Cerebellar nuclear complex (tissue), 1 donor: ENCODE measurements at places on chromosomes 16 and 17.
A peak's percentile ranks its signal among the peaks of the same experiment; 100 is the strongest.

GRCh38 chr16:8928467-8928957 is 35.2 kb downstream of the USP7 start:
- DNase-seq, result no peak

DNA sequence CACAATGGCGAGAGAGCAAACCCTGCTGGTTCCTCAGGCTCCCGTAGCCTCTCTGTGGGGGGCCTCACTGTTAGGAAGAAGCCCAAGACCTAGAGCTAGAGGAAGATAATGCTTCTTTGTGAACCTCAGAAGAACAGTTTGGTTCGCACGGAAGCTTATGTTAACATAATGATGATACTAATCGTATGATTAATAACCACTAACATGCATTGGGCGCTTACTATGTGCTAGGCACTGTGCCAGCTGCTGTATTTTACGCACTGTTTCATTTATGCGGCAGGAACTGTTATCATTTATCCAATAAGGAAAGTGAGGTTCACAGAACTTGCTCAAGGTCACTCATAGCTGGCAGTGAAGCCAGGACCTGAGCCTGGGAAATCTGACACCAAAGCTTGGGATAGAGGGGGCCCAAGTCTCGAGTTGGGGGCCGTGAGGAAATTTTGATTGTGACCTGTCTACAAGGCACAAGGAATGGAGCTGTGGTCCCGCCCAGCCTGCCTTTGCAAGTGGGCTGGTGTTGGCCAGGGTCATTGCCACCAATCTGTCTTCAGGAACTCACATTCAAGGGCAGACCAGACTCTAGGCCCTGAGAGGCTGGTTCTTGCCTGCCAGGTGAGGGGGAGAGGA is 6.8 kb downstream of the PRCD start:
- no peak for DNase-seq

DNA sequence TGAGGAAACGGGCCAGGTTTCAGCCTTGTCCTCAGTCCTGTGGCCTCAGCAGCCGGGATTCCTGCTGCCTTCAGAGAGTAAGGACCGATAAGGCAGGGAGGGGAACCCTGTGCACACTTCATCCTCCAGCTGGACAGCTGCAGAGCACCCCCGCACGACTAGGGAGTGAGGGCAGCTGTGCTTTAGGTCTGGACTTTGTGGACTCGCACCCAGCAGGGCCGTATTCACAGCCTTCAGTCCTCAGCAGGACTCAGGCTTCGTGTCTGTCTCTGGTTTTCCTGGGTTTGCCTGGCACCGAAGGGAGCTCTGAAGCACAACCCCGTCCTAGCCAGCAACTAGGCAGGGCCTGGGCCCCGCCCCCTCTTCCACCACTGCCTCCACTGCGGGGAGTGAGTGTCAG is 45.8 kb upstream of the CACNG5 start:
- DNase-seq, result no peak

GRCh38 chr16:81817789-81818567 is 38.9 kb downstream of the PLCG2 start:
- no peak for DNase-seq

GRCh38 chr17:8632061-8632460 is 1.5 kb upstream of the MYH10 start:
- no peak for DNase-seq

DNA sequence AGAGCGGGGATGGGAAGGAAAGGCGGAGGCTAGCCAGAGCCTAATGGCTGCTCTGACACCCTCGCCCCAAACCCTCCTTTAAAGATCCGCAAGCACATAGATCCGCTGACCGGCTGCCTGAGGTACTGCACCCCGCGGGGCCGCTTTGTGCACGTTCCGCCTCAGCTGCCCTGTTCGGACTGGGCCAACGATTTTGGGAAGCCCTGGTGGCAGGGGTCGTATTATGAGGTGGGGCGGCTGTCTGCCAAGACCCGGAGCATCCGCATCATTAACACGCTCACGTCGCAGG is 663 bp downstream of the CYB5D1 start:
- DNase-seq, result no peak

GRCh38 chr16:12093902-12094301 is 117.4 kb downstream of the SNX29 start:
- no peak for DNase-seq

- DNase-seq, result no peak
These were observed 17.1 kb downstream of the C16orf82 start for GRCh38 chr16:27083861-27084261.

DNA sequence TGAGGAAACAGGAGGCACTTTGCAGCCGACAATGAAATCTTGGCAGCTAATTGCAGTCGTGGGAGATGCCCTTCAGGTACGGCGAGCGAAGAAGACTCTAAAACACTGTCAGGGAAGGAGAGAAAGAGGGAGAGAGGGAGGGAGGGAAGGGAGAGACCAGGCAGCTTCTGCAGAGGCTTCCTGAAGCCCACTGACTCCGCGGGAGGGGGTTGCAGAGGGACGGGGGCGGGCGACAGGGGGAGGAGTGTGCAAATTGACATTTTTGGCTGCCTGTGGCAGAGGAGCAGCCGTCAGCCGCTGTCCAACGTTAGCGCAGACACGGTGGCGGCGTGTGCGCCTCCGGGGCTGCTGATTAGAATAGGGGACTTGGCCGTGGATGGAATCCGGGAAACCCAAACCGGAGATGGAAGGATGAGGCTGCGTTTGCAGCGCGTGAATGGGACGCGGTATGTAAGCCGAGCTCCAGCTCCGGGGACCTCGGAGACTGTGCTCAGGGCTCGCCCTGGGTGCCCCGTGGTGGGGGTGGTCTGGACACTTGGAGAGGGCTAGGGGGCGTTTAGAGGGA is 849.1 kb upstream of the RBFOX1 start:
- no peak for DNase-seq

DNA sequence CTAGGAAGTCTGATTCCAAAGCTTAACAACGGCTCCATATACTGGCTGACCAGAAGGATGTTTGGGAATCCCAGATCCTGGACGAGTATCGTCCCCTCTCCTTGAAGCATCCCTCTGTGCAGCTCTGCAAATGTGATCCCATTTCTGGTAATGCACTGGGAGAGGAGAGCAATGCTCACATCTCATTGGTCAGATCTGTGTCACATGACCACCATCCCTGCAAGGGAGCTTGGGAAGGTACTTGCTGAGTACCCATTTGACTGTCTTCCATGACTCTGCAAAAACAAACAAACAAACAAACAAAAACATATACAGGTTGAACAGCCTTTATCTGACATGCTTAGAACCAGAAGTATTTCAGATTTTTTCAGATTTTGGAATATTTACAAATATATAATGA is 41.9 kb upstream of the KDM8 start:
- DNase-seq, result no peak

- DNase-seq, result no peak
These were observed 65.4 kb upstream of the ZFHX3 start for GRCh38 chr16:73113336-73113735.

DNA sequence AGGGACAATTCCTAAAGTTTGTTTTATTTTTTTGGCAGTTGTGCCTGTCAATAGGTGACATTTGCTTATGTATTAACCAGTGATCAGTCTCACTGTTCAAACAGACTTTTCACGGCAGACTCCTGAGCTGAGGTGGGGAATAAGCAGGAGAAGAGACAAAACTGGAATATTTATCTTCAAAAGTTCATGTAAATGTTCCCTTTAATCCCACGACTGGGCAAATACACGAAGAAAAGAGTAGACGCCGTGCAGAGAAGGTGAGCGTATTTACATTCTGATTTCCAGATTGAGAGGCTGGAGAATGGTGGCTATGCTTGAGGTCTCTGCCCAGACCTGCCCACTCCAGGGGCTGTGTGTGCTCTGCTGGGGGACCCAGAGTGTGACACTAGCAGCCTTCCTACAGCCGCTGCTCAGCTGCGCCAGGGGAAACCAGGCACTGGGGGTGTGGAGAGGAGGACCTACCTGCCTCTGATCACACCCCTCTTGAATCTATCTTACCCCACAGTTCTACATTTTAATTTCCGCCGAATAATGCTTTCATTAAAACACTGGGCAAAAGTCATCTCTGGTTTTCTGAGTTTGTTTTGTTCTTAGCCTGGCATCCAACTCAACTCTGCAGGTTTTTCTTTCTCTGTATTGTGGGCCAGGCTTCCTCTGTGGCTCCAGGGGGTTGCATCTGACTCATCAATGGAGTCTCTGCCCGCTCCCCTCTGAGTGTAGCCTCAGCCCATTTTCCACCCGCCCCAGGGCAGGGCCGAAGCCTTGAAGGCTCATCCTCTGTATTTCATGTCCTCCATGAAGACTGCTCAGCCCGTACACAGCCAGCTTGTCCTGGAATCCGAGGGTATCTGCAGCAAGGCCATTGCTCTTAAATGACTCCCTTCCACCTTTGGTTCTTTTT is 237.1 kb downstream of the NTN1 start:
- DNase-seq, result no peak

GRCh38 chr16:46853713-46854443 is 22.9 kb upstream of the C16orf87 start:
- peak; percentile 21 for DNase-seq

DNA sequence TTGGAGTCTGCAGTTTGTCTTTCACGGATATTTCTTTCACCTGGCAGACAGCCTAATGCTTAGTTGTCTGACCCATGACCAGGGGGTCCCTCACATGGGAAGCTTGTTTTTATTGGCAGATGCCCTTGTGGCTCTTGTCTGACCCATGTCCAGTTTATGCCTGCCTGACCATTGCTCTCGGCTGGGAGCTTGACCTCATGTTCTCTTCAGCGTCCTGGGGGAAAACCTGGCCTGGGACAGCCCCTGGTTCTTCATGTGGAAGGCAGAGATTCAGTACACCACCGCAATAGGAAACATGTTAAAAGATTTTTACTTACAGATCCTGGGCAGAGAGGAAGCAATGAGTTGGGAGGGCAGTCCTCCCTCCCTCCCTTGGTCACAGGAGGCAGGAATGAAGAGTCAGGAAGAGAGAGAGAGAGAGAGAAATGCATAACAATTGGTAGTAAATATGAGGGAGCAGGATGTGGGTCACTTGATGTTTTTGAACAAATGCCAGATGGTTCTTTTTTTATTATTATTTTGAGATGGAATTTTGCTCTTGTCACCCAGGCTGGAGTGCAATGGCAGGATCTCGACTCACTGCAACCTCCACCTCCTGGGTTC is 302.7 kb upstream of the MYOCD start:
- DNase-seq, result no peak

GRCh38 chr17:48500435-48501426 is 30.1 kb downstream of the HOXB1 start:
- no peak for DNase-seq

DNA sequence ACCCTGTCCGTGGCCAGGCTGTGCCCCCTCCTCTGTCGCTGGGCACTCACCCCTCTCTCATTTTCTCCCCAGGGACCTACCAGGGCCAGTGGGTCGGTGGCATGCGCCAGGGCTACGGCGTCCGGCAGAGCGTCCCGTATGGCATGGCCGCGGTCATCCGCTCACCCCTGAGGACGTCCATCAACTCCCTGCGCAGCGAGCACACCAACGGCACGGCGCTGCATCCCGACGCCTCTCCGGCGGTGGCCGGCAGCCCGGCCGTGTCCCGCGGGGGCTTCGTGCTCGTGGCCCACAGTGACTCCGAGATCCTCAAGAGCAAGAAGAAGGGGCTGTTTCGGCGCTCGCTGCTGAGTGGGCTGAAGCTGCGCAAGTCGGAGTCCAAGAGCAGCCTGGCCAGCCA is 41.9 kb downstream of the JPH3 start:
- no peak for DNase-seq

DNA sequence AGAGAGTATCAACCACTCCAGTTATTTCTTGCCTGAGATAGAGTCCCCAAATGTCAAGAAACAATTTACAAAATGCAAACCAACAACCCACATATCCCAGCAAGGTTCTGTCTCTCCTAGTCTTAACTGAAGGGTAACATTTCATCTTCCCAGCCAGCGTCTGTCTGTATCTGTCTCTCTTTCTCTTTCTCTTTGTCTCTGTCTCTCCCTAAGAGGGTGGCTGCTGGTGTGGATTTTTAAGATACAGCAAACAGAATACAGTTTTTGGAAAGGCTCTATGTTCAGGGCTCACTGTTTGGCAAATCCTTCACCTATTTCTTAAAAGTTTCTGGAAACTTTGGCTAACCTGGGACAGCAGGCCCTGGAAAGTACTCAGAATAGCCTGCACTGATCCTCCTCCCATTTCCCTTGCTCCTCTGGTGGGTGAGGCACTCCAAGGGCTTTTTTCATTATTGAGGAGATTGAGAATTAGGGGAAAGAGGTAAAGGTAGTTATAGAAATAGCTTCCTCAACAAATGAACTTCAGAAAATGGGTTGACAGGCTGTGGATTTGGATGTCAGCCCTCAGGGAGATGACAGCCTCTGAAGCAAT is 6.2 kb downstream of the HOXB4 start:
- no peak for DNase-seq

DNA sequence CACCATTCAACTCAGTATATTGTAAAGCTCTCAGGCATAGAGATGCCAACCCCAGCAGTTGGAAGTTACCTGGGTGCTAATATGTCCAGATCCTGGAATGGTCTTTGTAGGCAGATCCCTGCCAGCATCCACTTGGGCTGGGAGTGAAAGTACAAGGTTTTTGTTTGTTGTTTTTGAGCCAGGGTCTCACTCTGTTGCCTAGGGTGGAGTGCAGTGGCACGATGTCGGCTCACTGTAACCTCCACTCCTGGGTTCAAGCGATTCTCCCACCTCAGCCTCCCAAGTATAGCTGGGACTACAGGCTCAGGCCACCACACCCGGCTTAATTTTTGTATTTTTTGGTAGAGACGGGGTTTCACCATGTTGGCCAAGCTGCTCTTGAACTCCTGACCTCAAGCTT is 177.6 kb downstream of the IRF8 start:
- no peak for DNase-seq

DNA sequence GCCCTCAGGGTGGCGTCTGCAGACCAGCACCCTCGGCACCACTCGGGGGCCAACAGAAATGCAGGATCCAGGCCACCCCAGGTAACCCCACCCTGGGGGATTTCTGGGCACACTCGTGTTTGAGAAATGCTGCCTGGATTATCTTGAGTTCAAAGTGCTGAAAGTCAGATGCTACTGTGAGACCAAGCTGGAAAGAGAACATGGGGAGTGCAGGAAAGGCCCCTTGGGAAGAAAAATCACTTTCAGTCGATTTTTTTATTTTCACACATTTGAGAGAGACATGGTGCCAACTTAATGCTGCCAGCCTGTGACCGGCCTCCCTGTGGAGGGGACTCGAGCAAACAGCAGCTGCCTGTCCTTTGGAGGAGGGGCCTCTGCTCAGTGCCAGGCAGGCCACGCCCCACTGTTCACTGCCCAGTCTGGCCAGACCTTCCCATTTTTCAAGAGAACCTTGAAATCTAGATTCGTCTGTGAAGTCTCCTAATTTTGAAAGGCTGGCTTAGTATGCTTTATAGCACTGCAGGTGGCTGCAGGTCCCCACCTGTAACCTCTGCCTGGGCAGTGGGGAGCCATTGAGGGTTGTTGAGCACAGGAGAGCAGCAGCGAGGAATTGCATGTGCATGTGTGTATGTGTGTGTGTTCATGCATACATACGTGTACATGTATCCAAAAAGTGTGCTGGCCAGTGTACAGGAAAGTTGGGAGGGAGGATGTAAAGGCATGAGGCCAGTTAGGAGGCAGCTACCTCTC is 70.7 kb upstream of the PLCG2 start:
- DNase-seq, result no peak

- no peak for DNase-seq
These were observed 198.6 kb downstream of the AXIN2 start for GRCh38 chr17:65362826-65363225.
